ENCODE measurements at places on chromosomes 2 and 18. TPM values are rescaled to one million over a fixed set of nuclear protein-coding genes. Genes with fewer than 3 reads are reported as not detected.

DNA sequence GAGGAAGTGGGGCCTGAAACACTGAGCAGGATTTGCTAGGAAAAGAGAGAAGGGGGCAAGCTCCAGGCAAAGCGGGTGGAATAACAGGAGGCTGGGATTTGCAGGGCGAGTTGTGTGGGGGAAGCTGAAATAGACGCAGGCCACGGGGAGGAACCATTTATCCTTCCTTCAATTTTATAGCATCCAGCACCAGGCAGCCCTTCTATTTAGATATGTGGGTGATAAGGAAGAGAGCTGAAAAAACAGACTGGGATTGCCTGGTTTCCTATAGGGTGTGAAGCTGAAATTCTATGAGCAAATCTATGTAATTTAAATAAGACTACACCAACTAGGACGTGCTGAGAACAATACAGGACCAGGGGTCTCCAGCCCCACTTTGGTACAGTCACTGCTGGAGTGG is 132.0 kb upstream of the REV1 start:
- no peak overlapping the region for H3K27ac ChIP-seq
- H3K4me3 ChIP-seq = no peak overlapping the region
- H3K36me3 ChIP-seq = no peaks in the 10 kb centered on the region

- peak overlapping the region; percentile 49 for H3K27ac ChIP-seq
- H3K27me3 ChIP-seq = no peaks in the 10 kb centered on the region
- no peaks in the 10 kb centered on the region for H3K36me3 ChIP-seq
- H3K4me3 ChIP-seq = no peak overlapping the region
- DNase-seq = peak; percentile 29
- H3K4me1 ChIP-seq = no peaks in the 10 kb centered on the region
Measured at GRCh38 chr18:75350512-75350839, 77.0 kb downstream of the SMIM21 start.

Gene ONECUT2
- total RNA-seq = 0.48 TPM

DNA sequence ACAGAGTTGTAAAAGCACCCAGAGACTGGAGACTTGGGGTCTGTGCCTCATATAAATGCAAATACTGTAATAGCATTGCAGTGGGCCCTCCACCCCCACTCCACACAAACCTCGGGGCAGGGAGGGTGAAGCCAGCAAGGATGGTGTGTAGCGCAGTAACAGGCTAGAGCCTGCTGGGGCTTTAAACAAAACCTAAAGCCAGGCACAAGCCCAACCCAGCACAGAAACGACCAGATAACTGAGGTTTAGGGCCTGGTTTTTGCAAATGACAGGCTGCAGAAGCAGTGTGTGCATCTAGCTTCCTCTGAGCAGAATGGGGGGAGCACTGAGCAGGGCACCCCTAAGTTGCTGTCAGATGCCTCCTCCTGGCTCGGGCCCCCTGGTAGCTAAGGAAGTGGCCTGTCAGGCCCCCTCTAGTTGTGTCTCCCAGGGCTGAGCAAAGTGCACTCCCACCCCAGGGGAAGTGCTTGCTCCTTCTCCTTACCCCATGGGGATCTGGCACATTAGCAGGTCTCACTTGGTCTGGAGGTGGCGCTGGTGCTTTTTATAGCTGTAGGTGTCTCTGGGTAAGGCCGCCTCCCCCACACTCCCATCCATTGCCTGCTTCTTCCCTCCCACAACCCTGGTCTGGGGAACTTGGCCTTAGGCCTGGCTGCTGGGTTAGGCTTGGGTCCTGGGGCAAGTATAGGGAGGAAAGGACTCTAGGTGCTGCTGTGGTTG is 135.1 kb downstream of the CELF4 start:
- H3K36me3 ChIP-seq = no peaks in the 10 kb centered on the region
- no peak for DNase-seq

Gene SKA1
- total RNA-seq = not detected

Gene PLCL1
- total RNA-seq = 3.7 TPM

- H3K4me3 ChIP-seq = no peak overlapping the region
- no peak overlapping the region for H3K27ac ChIP-seq
- H3K27me3 ChIP-seq = no peaks in the 10 kb centered on the region
Measured at GRCh38 chr2:71516253-71516888, 63.0 kb downstream of the DYSF start.

- H3K27me3 ChIP-seq = peaks cover 55% of the 10 kb centered on the region
- no peak for DNase-seq
- H3K4me1 ChIP-seq = peaks cover 27% of the 10 kb centered on the region
- no peaks in the 10 kb centered on the region for H3K36me3 ChIP-seq
Measured at GRCh38 chr2:170812710-170813600, 3.7 kb upstream of the GAD1 start.

GRCh38 chr2:237922641-237923361 is 44.0 kb upstream of the UBE2F start:
- no peaks in the 10 kb centered on the region for H3K4me1 ChIP-seq
- peak overlapping the region; percentile 48 for H3K27ac ChIP-seq
- DNase-seq = no peak
- H3K27me3 ChIP-seq = no peaks in the 10 kb centered on the region
- H3K36me3 ChIP-seq = no peaks in the 10 kb centered on the region

- H3K4me1 ChIP-seq = no peaks in the 10 kb centered on the region
- H3K36me3 ChIP-seq = no peaks in the 10 kb centered on the region
- no peak overlapping the region for H3K4me3 ChIP-seq
- DNase-seq = no peak
- H3K27me3 ChIP-seq = peaks cover 5% of the 10 kb centered on the region
Measured at GRCh38 chr2:102277202-102277700, 34.1 kb upstream of the IL1RL1 start.

- H3K36me3 ChIP-seq = no peaks in the 10 kb centered on the region
- H3K4me3 ChIP-seq = no peak overlapping the region
- H3K27ac ChIP-seq = no peak overlapping the region
- peaks cover 27% of the 10 kb centered on the region for H3K4me1 ChIP-seq
- DNase-seq = peak; percentile 57
Measured at GRCh38 chr2:110097506-110098220, 18.0 kb downstream of the MALL start.

Gene ALPP
- total RNA-seq = not detected

Gene SLC5A6
- 22.8 TPM for total RNA-seq

DNA sequence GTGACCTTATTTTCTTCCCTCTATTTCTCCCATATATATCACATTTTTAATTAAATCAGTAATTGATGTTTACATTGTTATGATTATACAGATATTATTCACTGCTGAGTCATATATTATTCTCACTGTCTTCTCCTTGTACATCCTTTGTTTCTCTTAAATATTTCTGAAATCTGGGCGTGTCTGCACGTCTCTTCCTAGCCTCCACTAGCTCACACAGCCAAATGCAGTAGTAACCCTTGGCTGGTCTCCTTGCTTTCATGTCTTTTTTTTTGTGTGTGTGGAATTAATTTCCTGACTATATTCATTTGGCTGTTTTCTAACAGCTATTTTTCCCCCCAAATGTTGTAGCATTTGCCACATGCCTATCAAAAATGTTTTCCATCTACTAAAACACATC is 15.8 kb downstream of the CCNYL1 start:
- H3K36me3 ChIP-seq = peaks cover 5% of the 10 kb centered on the region
- H3K4me3 ChIP-seq = no peak overlapping the region
- no peaks in the 10 kb centered on the region for H3K4me1 ChIP-seq
- no peaks in the 10 kb centered on the region for H3K27me3 ChIP-seq
- H3K27ac ChIP-seq = no peak overlapping the region
- no peak for DNase-seq

DNA sequence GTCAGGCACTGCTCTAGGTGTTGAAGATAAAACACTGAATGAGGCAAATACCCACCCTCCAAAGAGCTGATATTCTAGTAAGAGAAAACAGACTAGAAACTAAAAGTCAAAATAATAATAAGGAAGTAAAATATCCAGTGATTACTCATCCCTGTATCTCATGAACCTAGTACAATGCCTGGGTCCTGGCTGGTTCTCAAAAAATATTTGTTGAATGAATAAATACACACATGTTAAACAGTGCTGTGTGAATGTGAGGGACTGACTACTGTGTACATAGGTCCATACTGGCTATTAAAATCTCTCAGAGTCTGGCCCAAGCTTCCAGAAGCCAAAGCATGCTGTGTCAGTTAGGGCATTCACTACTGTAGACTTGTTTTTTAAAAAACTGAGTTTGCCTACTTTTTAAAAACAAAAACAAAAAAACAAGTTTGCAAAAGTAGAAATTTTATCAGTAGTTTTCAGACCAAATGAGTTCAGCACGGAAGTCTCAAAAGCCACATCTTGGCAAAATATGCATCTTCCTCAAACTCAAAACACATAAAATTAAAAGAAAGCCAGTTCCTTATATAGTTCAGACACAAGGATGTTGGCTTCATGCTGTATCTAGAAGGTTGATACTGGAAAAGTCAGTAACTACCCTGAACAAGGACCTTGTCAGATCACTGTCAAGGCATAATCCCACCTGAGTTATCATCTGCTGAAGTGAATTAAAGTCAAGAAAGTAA is 136.2 kb downstream of the THADA start:
- peak overlapping the region; percentile 44 for H3K27ac ChIP-seq
- peaks cover 91% of the 10 kb centered on the region for H3K4me1 ChIP-seq
- no peaks in the 10 kb centered on the region for H3K36me3 ChIP-seq

DNA sequence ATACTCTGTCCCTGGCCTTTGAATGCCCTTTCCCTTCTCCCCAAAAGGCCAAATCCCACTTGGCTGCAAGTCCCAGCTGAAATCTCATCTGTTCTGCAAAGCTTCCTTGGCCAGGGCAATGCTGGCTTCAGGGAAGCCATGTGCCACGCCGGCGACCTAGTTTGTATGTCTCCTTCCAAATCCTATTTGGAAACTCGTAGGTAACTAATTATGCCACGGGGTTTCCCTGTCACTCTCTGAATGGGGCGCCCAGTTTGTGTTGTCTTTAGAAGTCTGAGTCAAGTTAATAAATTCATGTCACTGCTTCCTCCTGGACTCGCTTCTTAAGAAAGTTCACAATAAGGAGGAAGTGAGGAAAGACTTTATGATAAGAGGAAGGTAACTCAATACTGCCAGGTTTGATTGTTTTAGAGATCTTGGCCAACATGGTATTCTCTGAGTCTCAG is 19.1 kb downstream of the FHL2 start:
- no peak for DNase-seq
- H3K4me3 ChIP-seq = no peak overlapping the region
- peaks cover 29% of the 10 kb centered on the region for H3K4me1 ChIP-seq
- no peaks in the 10 kb centered on the region for H3K36me3 ChIP-seq
- no peaks in the 10 kb centered on the region for H3K27me3 ChIP-seq

Gene SERPINB7
- not detected for total RNA-seq

GRCh38 chr2:234406085-234406484 is 90.8 kb downstream of the ARL4C start:
- no peak overlapping the region for H3K27ac ChIP-seq
- H3K4me3 ChIP-seq = no peak overlapping the region
- H3K36me3 ChIP-seq = no peaks in the 10 kb centered on the region
- no peak for DNase-seq
- H3K27me3 ChIP-seq = no peaks in the 10 kb centered on the region

GRCh38 chr2:68099260-68099659 is 36.5 kb upstream of the C1D start:
- H3K27me3 ChIP-seq = no peaks in the 10 kb centered on the region
- H3K27ac ChIP-seq = no peak overlapping the region
- no peaks in the 10 kb centered on the region for H3K36me3 ChIP-seq
- DNase-seq = no peak
- no peak overlapping the region for H3K4me3 ChIP-seq

Gene ELP2
- total RNA-seq = 59.5 TPM
